ENCODE measurements at places on chromosomes 7 and 10. TPM values are rescaled to one million over a fixed set of nuclear protein-coding genes. Genes with fewer than 3 reads are reported as not detected.
A peak's percentile ranks its signal among the peaks of the same experiment; 100 is the strongest.

DNA sequence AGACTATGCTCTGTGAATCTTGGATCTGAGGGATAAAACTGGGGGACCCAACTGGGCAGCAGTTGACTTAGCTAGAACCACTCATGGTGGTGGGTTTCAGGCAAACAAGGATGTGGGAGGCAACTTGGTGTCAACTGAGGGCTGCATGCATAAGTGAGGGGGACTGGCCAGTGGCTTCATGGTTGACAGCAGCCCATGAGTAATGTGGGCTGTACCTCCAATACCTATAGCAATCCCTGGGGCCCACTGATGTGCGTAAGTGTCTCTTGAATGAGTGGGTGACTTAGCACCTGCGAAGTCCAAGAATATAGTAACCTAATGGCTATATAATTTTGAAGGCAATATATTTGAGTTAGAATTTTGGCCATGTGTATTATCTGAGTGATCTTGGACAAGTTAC lies 13.7 kb upstream of the MAP3K8 start:
- DNase-seq: no peak

GRCh38 chr10:115118346-115118745 lies 25.2 kb downstream of the ATRNL1 start:
- no peak for DNase-seq

Gene RET
- not detected for total RNA-seq

Gene ABI1
- 42.1 TPM for total RNA-seq

GRCh38 chr10:98308669-98309365 lies 40.8 kb upstream of the LOXL4 start:
- DNase-seq: no peak

Gene PPP3CB
- total RNA-seq: 47.7 TPM

GRCh38 chr7:6250364-6250833 lies 22.0 kb downstream of the CYTH3 start:
- no peak for DNase-seq

Gene ANKRD1
- total RNA-seq: not detected

- DNase-seq: peak; percentile 92
These were observed 123.1 kb upstream of the ADO start for GRCh38 chr10:62681211-62681940.

Gene RHOBTB1
- 0.64 TPM for total RNA-seq

GRCh38 chr7:116232350-116232749 lies 22.0 kb downstream of the TES start:
- DNase-seq: no peak

DNA sequence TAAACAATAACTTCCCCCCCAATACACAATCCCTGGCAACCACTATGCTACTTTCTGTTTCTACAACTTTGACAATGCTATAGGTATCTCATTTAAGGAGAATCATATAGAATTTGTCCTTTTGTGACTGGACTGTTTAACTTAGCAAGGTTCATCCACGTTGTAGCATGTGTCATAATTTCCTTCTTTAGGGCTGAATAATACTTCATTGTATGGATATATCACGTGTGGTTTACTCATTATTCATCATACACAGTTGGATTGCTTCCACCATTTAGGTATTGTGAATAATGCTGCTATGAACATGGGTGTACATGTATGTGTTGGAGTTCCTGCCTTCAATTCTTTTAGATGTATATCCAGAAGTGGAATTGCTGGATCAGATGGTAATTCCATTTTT lies 111.0 kb downstream of the LMBR1 start:
- DNase-seq: no peak

DNA sequence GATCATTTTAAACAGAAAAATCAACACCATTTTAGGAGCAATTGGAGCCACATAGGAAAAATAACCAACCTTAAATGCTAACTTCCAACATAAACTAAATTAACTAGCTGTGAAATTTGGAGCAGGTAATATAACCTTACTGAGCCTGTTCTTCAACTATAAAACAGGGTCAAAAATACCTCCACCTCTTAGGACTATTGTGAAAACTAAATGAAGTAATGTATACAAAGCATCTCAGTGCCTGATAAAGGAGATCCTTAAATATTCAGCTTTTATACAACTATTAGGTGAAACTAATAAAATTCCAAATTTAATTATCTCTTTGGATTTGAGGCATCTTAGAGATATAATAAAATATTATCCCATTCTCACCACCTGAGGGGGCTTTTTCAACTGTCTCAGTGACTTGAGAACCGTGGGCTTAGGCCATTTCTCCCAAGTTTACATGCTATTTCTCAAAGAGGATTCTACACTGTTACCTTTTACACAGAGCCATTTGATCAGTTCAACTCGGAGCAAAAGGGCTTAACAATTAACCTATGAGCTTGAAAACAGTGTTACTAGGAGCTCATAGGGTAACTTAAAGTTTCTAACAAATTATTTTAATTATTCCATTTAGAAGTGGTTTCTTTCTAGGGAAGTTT lies 165.0 kb upstream of the ASAH2 start:
- DNase-seq: no peak

GRCh38 chr10:94676496-94676895 lies 7.0 kb upstream of the CYP2C18 start:
- no peak for DNase-seq

Gene PCLO
- not detected for total RNA-seq

- DNase-seq: no peak
These were observed 6.9 kb downstream of the STN1 start for GRCh38 chr10:103911021-103911459.

DNA sequence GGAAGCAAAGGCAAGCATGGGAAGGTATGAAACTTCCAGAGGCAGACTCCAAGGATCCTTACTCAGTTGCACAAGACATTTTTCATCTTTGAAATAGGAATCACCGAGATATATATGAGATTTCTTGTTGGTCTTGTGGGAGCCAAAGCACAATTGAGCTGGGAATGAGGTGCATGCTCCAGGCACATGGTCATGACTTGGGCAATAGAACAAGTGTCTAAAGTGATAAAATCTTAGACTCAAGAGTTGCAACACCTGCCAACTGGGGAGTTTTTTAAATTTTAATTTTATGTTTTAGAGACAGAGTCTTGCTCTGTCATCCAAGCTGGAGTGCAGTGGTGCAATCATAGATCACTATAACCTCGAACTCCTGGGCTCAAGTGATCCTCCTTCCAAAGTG lies 169.5 kb upstream of the ADCY1 start:
- DNase-seq: no peak

Gene WEE2
- total RNA-seq: 0.17 TPM

Gene TACC2
- not detected for total RNA-seq

DNA sequence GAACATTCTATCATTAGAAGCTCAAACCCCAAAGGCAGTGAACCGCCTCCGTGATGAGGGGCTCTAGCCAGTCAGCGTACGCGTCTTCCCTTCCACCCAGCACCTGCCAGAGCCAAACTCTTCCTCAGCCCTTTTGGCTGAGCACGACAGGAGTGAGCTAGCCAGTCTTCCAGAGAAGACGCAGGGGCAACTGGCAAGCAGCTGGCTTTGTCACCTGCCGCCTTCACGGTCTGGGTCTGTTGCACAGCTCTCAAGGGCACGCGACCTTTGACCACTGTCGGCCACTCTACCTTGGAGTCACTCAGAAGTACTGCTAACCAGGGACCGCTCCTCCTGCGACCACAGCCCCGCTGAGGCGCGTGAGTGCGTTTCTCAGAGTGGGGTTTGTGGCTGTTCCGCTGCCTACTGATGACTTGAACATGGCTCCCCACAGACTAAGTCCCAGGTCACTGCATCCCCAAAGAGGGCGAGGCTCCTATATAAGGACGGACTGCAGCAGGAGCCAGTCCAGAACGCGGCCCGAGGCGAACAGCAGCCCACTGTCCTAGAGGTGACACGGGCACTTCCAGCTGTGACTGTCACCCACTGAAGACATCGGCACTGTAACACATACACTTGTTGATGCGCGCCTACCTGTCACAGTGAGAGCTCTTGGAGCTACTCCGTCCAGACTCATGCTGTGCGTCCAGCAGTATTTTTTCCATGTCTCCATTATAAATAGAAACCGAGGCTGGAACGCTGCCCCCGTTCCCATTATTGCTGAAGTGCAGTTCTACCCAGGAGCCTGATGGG lies 8.4 kb downstream of the BNIP3 start:
- DNase-seq: no peak

- no peak for DNase-seq
These were observed 371.2 kb upstream of the LRGUK start for GRCh38 chr7:133755901-133756300.

- no peak for DNase-seq
These were observed 14.1 kb downstream of the NRCAM start for GRCh38 chr7:108442039-108442568.

- peak; percentile 79 for DNase-seq
These were observed 17.7 kb downstream of the CLIP2 start for GRCh38 chr7:74306730-74307469.

DNA sequence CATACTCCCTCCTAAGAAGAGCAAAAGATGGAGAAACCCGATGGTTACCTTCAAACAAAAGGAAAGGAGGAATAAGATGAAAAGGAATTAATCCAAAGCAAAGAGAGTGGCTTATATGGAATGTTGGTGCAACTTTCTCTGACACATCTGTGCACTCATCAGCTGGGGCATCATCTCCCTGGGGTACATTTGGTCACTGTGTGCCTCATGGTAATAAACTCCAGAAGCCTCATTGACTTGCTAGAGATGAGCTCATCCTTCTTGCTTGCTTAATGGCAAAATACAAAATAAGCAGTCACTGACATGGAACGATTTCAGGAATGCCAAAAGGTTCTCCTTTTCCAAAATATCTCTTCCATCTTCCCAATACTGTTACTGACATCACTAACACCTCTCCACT lies 22.5 kb downstream of the CAV1 start:
- DNase-seq: no peak

GRCh38 chr10:70337201-70337651 lies 45.2 kb downstream of the LRRC20 start:
- peak; percentile 18 for DNase-seq

Gene PDZD7
- 0.62 TPM for total RNA-seq

Gene MAD1L1
- 39.5 TPM for total RNA-seq

Gene OIT3
- not detected for total RNA-seq

Gene EIF5AL1
- total RNA-seq: 4.8 TPM

- DNase-seq: no peak
These were observed 11.9 kb downstream of the TMEM120A start for GRCh38 chr7:75982306-75983064.

Gene IGFBP1
- not detected for total RNA-seq

- no peak for DNase-seq
These were observed 160.3 kb upstream of the KLF14 start for GRCh38 chr7:130894146-130894908.

GRCh38 chr10:75137533-75138438 lies 26.3 kb downstream of the SAMD8 start:
- no peak for DNase-seq

Gene FAM241B
- 3.0 TPM for total RNA-seq

Gene UPK3B
- 5.0 TPM for total RNA-seq

DNA sequence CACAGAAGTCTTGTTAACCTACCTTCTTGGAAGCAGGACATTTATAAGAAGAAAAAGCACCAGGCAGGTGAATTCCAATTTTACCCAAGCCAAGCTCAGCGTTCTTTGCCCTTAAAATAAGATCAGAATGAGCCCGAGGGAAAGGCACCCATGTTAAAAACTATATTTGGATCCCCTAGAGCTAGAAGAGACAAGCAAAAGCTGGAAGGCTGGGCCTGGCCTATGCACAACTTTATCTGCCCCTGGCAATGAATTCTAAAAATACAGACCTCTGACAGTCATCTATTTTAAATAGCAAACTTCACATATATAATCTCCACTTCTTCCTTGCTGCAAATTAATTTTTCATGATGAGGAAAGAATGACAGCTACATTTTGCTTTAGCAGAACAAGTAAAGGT lies 180.9 kb downstream of the FGFR2 start:
- DNase-seq: no peak

DNA sequence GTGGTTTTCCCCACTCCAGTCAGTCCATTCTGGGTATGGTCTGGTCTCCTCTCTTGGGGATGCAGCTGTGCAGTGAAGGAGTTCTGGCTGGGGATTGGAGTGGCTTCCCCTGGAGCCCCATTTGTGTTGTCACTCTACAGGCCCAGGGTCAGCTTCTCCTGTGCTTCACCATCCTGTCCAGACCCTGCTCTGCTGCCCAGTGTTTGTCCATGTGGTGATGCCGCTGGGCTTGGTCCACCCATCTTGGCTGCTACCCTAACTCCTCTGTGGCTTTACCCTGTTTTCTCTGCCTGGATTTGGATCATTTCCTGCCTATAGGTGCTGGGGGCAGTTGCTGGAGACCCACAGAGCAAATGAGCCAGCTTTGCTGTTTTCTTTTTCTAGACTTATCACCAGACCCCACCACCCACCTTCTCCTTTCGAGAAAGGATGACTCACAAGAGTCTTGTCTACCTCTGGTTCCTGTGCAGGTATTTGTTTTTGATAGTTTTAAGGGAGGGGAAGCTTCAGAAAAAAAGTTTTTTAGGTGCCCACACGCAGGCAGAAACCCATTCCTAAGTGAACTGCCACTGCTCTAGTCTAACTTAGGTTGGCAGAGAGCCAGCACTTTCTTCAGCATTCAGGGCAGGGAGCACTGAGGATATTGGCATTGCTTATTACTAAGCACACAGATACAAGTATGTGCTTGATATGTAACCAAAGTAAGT lies 8.5 kb downstream of the ZDHHC16 start:
- DNase-seq: no peak

- DNase-seq: no peak
These were observed 206.1 kb downstream of the CHRM2 start for GRCh38 chr7:137074391-137075030.

Gene AKR1E2
- total RNA-seq: 2.2 TPM

DNA sequence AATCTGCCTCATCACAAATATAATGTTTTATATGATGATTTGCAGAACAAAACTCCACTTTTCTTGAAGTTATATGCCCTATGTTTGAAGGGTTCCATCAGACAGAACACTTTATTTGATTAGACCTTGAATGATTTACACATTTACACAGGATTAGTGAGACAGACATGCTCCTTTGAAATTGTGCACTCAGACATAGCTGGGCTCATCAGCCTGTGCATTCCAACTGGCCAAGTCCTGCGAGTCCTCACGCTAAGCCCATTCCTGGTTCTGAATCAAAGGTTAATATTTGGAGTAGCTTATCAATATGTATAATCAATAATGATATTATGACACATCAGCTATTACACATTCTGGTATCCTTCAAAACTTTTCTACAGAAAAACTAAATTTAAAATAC lies 173.6 kb downstream of the MBL2 start:
- no peak for DNase-seq

Gene PITX3
- total RNA-seq: not detected

Gene ATXN7L1
- total RNA-seq: 5.4 TPM

Gene BPGM
- total RNA-seq: 30.2 TPM

GRCh38 chr7:158353606-158354570 lies 233.7 kb downstream of the PTPRN2 start:
- DNase-seq: no peak

DNA sequence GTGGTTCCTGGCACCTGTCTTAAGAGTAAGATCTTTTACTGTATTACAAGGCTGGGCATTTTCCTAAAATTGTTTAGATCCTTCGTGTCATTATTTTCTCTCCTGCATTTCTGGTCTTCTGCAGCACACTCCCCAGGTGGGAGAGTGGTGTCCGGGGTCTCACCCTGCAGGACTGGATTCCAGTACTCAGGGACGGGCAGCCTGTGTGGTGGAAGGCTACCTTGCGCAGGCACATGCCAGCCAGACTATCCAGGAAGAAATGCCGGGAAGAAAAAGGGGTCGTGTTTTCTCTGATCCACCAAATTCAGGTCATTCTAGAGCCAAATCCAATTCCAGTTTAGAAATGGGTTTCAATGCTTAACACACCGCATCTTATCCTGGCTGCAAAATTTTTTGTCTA lies 27.7 kb downstream of the CNPY1 start:
- DNase-seq: no peak
